ENCODE measurements at places on chromosomes 1 and 21.

DNA sequence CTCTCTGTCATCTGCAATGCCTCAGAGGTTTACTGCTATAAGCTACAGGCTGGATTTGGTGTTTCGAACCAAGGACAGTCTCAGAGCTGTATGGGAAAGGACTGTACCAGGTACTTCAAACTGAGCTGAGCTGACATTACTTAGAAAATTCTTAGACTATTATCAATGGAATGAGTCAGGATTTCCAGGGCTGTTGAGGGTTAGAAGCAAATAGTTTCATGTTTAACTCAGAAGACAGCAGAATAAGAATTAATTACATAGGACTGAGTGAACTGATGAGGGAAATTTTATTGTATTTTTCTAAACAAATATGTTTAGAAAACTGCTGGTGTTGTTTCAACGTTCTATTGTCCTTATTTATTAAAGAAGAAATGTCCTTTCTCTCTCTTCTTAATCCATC, 74.3 kb upstream of the CAPZB start:
- DNase-seq = no peak

DNA sequence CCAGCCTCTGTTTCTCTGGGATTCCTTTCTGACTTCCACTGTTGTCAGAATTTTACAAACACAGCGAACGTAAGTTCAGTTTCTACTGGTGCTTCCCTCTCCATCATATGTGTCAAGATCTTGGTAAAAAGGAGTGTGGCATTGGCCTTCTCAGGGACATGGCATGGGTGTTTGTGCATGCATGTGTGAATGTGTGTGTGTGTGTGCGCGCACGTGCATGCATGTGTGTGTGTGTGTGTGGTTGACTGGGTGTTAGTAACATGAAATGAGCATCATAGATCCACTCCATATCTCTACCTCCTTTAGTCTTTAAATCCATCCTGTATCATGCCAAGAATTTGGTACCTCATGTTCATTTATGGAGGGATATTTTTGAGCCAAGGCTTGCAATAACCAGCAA, 411.3 kb downstream of the NPHP4 start:
- DNase-seq = no peak

DNA sequence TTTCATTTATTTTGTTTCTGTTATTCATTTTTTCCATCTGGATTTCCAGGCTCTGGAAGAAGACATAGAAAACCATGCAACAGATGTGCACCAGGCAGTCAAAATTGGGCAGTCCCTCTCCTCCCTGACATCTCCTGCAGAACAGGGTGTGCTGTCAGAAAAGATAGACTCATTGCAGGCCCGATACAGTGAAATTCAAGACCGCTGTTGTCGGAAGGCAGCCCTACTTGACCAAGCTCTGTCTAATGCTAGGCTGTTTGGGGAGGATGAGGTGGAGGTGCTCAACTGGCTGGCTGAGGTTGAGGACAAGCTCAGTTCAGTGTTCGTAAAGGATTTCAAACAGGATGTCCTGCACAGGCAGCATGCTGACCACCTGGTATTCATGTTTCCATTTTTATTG, 63.5 kb upstream of the BMP8A start:
- no peak for DNase-seq

DNA sequence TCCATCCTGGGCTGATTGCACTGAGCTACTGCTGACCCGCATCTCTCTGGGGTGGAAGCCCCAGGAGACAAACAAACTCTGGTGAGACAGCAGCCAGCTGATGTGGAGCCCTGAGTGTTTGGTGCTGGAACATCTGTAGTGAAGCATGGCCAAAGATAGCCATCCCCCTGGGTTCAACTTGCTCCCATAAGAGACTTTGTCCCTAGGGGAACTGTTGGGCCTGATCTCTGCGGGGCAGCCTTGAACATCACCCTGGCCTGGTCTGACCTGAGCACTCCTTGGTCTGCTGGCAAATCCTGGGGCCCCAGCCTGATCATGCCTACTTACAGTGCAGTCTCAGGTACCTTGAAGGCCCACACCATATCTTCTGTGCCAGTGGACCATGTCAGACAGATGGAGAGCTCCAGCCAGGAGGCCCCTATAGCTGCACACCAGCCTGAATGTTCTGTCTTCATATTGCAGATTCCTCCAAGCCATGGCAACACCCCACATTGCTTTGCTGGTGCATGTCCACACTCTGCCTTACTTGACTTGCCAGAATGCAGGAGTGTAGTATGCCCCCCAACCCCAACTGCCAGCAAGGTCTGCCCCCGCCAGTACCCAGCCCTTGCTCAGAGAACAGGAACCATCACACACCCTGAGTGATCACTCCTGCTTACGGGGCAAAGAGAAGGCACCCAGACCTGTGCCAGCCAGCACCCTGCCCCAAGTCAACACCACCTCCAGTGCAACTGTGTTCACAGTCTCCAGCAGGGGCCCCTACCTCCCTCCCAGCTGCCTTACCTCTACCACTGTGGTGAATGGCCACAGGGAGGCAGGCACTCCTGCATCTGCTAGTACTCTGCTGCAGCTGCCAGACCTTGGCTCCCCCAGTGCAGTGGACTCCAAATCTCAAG, 690.5 kb upstream of the NR5A2 start:
- no peak for DNase-seq

GRCh38 chr1:175933801-175934200, 190.4 kb upstream of the TNR start:
- DNase-seq = no peak

DNA sequence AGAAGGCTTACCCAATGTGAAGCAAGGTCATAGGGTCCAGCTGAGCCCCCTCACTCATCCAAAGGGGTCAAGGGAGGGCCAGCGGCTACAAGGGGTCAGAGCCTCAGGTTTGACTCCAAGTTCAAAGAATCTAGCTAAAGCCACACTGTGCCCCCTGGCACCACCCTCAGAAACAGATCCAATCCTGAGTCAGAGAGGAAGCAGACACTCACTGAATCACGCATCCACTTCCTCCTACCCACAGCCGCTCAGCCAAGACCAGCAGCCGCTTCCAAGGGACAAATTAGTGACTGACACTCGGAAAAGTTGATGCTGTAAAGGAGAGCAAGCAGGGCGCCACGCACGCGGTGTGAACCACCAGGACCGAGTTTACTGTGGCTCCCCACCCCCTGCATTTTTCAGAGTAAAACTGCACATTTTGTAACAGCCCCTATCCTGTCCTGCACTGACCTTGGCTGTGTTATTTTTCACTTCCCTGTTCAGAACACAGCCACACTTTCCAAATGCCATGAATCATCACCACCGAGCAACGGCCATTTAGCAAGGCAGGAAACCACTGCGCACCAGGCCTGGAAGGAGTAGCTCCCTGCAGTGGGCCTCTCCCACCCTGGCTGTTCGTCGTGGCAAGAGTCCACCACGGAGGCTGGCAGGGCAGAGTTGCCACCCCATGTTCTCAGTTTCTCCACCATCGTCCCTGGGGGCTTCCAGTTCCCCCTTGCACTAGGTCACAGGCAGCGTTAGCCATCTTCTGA, 147.8 kb downstream of the TOMM20 start:
- DNase-seq = peak; percentile 83

- DNase-seq = no peak
Measured at GRCh38 chr1:92655197-92655801, 129.6 kb downstream of the EVI5 start.

GRCh38 chr1:36327421-36328087, 4.1 kb upstream of the EVA1B start:
- DNase-seq = no peak

DNA sequence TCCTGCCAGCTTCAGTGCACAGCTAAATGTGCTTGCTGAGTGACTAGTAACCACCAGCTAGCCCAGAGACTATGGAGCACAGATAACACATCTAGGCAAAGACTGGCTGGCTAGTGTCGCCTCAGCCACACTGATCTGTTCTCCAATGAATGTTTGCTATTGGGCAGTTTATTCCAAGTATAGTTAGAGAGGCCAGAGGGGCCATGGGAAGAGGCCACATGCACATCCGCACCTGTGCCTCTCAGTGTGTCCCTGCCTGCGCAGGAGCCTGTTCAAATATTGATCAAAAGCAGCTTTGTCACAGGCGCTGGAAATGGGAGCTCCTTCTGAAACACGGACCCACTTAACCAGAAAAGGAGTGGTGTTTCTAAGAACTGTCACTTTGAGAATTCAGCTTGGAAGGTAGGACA, 51.3 kb upstream of the ATP1A1 start:
- DNase-seq = no peak

DNA sequence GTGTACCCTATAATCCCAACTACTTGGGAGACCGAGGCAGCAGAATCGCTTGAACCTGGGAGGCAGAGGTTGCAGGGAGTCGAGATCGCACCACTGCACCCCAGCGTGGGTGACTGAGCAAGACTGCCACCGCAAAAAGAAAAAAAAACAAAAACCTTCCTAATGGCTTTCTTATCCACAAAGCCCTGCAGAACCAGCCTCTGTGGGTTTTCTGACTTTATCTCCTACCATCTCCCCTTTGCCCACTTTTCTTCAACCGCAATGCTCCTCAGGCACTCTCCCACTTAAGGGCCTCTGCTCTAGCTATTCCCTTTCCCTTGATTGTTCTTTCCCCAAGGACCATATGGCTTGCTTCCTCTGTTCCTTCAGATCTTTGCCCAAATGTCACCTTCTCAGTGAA, 67.9 kb upstream of the PUM1 start:
- DNase-seq = no peak

GRCh38 chr1:50936321-50936720, 23.7 kb downstream of the FAF1 start:
- no peak for DNase-seq

- DNase-seq = no peak
Measured at GRCh38 chr21:27306791-27307775, 340.2 kb upstream of the ADAMTS5 start.

DNA sequence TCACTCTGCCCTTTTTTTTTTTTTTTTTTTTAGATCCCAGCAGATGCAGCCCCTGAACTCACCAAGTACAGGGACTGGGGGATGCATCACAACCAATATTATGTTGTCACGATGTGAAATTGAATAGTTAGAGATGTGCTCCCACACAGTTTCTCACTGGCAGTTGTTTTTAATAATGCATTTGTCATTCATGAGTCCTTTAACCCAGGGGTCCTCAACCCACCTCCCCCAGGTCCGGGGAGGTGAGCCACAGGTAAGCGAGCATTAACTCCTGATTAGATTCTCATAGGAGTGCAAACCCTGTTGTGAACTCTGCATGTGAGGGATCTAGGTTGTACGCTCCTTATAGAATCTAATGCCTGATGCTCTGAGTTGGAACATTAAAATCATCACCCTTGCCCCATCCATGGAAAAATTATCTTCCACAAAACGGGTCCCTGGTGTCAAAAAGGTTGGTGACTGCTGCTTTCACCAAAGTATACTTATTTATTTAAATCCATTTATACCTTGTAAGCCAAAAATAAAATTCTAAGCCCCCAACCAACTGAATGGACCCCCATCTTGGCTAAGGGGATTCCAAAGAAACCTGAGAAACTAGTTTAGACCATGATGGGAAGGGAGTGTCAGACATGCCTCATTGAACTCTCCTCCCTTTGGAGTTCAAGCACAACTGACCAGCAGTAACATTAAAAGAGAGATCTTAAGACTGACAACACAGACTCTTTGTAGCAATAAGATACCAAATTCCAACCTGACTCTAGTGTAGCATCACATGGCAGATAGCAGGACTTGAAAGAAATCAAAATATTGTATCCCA, 119.3 kb upstream of the ATP1A1 start:
- no peak for DNase-seq

DNA sequence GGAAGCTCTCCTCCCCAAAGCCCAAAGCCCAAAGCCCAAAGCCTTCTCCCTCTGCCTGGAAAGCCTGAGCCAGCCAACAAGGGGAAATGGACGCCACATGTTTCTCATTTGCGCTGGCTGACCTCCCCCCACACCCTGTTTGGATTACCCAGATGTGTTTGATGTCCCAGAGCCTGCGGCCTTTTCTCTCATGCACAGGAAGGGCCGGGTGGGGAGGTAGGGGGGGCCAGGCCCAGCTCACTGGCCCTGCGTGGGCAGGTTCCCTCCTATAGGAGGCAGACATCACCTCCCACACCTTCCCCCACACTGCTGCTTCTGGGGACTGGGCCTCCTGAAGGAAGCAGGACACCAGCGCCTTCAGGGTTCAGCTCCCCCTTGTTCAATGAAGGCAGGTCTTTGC, 116.3 kb downstream of the NAV1 start:
- DNase-seq = no peak

GRCh38 chr1:184826001-184826400, 71.3 kb upstream of the EDEM3 start:
- no peak for DNase-seq

DNA sequence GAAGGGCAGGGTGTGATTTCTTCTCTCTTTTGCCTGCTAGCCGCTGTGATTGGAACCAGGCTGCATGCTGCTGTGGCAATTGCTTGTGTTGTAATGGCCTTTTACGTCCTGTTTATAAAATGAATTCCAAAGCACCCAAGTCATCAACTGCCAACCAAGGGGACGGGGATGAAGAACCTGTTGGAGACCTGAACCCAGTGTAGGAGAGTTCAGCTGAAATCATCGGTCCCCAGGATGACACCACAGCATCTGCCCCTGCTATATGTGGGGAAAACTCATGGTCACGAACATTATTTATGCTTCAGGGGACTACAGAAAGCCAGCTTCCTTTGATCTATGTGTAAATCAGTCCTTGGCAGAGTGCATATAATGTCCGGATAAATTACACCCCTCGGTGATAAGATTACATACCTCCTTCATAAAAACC, 3.8 kb downstream of the TMEM167B start:
- DNase-seq = no peak

DNA sequence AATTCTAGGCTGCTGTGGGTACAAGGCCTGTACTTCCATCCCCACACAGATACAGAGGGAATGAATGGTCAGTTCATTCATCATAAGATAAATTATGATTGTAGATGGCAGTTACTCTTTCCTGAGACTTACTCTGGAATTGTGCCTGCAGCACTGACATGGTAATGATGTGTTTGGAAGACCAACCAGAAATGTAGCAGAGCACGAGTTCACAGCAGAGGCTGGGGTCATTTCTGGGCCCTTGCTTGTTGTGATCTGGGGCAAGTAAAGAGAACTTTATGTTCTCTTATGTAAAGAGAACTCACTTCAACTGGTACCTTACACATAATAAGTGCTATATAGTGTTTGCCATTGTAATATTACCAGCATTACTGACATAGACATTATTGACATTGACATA, 411.9 kb downstream of the NTNG1 start:
- DNase-seq = no peak

GRCh38 chr1:157993147-157993917, at the start of gene KIRREL1:
Gene KIRREL1 (plus strand): TSS chr1:157993645. CDS start chr1:157993677, 32 bp downstream.
- no peak for DNase-seq

GRCh38 chr21:39866093-39866492, 1.1 kb upstream of the PCP4 start:
- DNase-seq = no peak

Measured in CD4-positive, alpha-beta T cell treated with Interleukin-15 for 1 hour (primary cell).